Activated naive CD4-positive, alpha-beta T cell treated with anti-CD3 and anti-CD28 coated beads, Interleukin-2, amount 10 ng/mL, durations not matched to agents 5 hours and 36 hours (primary cell): ENCODE measurements at places on chromosomes 11 and 22. TPM values are rescaled to one million over a fixed set of nuclear protein-coding genes. Genes with fewer than 3 reads are reported as not detected.

Gene A4GALT
- total RNA-seq: 0.10 TPM

Gene CD3D
- 471 TPM for total RNA-seq

Gene PDGFB
- 2.4 TPM for total RNA-seq

Gene APOA4
- total RNA-seq: not detected

Gene KCNQ1
- total RNA-seq: 26.9 TPM

Gene OR4A16
- total RNA-seq: not detected

Gene SMIM35
- 0.05 TPM for total RNA-seq

Gene C11orf42
- total RNA-seq: not detected

Gene TUBGCP6
- 58.8 TPM for total RNA-seq

Gene FOXRED2
- total RNA-seq: 14.7 TPM

Gene SYCE3
- total RNA-seq: not detected

Gene ZDHHC5
- 73.2 TPM for total RNA-seq

Gene PRODH
- total RNA-seq: 0.50 TPM

Gene OR5B21
- total RNA-seq: 0.26 TPM

Gene CCDC89
- 0.79 TPM for total RNA-seq

Gene IL17RA
- total RNA-seq: 73.6 TPM

Gene ESRRA
- total RNA-seq: 34.1 TPM

Gene TMEM151A
- total RNA-seq: not detected

Gene BBOX1
- not detected for total RNA-seq

Gene ZNF70
- 2.0 TPM for total RNA-seq

Gene AIFM3
- not detected for total RNA-seq

Gene NUCB2
- total RNA-seq: 135 TPM

Gene CCDC188
- total RNA-seq: not detected

Gene UPK3A
- not detected for total RNA-seq

Gene GGT5
- total RNA-seq: not detected

Gene ZP1
- not detected for total RNA-seq

Gene SLC1A2
- not detected for total RNA-seq

Gene FAT3
- total RNA-seq: not detected

Gene DDX25
- not detected for total RNA-seq

Gene FGF4
- not detected for total RNA-seq

Gene OR8G1
- total RNA-seq: not detected

Gene NECTIN1
- 0.55 TPM for total RNA-seq

Gene HOATZ
- total RNA-seq: not detected

Gene DMC1
- 9.6 TPM for total RNA-seq

Gene TTC36
- 0.83 TPM for total RNA-seq

Gene TPBGL
- total RNA-seq: 0.41 TPM

Gene OR56B1
- 0.55 TPM for total RNA-seq

Gene SCGB1D2
- not detected for total RNA-seq

Gene OR52H1
- total RNA-seq: not detected

Gene CHADL
- total RNA-seq: 0.23 TPM

Gene IRAG1
- not detected for total RNA-seq

Gene BLID
- not detected for total RNA-seq

Gene KRTAP5-1
- total RNA-seq: not detected

Gene RHOG
- 153 TPM for total RNA-seq

Gene BEST1
- total RNA-seq: 0.17 TPM
